GM03348 (cell line): ENCODE measurements at places on chromosomes 5 and 9.

DNA sequence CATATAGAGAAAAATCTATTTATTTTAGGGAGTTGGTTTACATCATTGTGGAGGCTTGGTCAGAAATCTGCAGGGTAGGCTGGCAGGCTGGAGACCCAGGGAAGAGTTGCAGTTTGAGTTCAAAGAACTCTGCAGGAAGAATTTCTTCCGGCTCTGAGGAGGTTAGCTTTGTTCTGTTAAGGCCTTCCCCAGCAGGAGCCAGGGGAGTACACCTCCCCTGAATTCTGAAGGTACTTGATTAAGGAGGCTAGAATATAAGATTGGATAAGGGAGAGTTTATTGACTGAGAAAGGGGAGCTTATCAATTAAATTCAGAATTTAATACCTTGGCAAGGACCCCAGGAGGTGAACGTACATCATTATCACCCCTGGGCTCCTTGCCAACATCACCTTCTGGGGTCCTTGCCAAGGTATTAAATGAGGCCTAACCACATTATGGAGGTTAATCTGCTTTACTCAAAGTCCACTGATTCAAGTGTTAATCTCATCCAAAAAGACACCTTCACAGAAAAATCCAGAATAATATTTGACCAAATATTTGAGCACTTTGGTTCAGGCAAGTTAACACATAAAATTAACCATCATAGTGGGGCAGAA lies 351.7 kb downstream of the CWC27 start:
- DNase-seq: no peak

DNA sequence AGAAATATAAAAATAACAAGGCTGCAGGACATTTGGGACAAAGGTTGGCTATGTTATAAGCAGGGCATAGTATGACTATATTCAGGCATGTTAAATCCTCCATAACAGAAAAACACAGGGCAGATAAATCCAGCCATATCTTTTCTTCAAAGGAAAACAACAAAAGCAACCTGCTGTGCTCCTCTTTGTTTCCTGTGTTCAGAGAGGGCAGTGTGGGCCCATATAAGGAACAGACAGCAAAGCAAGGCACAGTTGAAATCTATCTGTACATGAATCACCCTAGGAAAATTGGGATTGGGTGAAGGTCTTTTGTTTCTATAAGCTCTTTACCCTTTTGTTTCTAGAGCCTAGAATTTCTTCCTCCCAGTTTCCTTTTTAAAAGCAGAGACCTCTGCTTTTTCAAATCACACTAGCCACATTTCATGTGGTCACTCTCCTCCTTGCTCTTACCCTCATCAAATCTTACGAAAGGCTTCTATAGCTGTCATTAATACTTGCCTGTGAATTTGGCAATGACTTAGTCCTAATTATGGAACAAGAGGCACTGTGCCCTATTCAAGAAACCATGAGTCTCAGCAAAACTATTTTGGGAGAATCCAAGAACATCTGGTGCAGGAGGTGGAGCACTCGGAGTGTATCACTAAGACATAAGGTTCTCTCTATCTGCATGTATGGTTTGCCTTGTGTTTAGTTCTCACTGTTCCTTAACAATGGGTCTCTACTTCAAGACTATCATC lies 1.8 kb downstream of the GZMA start:
- DNase-seq: peak; percentile 44

DNA sequence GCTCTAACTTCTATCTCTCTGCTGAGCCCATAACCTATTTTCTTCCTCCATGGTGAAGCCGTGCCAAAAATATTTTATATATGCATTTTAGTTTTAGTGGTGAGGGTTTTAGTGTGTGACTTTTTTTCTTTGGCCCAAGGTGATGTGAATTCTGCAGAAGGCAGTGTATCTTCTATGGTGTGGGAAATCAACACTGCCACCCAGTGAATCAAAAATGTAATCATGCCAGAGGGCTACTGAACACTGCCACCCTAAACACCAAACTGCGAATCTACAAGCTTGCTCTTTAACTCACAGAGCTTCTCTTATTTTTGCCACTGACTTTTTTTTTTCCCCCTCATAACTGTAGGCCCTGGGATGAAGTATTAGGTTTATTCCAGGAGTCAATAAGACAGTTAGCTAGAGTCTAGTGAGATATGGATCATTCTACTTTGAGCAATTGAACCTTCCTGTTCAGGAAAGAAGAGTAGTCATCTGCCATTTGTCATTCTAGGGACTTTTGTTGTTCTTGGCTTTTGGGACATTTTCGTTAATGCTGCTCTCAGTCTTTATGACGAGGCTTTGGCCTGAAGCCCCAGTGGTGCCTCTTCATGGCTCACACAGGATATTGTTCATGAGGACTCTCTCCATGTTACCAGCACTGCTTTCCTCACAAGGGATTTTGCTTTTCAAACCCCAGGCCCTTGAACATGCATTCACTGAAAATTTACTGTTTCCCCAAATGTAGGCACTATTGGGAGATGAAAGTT lies 53.1 kb downstream of the C7 start:
- no peak for DNase-seq

GRCh38 chr9:93452710-93453046 lies 703 bp downstream of the FAM120AOS start:
- peak; percentile 8 for DNase-seq

GRCh38 chr5:111083323-111083722 lies 8.8 kb upstream of the WDR36 start:
- DNase-seq: no peak

GRCh38 chr9:108259917-108260675 lies 595.7 kb downstream of the ACTL7B start:
- DNase-seq: no peak

DNA sequence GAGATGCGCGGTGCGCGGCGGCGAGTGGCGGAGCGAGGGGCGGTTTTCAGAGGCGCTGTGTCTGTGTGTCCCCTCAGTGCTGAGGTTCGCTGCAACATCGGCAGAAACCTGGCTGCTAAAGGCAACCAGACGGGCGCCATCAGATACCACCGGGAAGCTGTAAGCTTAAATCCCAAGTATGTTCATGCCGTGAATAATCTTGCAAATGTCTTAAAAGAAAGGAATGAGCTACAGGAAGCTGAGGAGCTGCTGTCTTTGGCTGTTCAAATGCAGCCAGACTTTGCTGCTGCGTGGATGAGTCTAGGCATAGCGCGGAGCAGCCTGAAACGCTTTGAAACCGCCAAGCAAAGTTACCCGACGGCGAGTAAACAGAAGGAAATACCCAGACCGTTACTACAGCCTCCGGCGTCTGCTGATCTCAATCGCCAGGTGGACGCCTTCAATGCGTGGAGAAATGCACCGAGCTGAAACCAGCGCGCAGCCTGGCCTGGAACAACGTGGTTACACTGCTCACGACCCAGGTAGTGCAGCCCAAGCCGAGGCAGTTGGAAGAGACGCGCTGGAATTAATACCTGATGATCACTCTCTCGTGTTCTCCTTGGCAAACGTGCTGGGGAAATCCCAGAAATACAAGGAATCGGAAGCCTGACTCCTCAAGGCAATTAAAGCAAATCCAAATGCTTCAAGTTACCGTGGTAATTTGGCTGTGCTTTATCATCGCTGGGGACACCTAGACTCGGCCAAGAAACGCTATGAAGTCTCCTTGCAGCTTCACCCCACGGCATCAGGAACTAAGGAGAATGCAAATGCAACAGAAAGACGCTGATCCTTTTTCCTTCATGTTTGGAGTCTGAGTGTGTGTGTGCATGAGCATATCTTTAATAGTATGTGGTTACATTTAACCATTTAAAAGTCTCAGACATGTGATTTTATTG lies 15.9 kb downstream of the OR2V1 start:
- DNase-seq: peak; percentile 48

DNA sequence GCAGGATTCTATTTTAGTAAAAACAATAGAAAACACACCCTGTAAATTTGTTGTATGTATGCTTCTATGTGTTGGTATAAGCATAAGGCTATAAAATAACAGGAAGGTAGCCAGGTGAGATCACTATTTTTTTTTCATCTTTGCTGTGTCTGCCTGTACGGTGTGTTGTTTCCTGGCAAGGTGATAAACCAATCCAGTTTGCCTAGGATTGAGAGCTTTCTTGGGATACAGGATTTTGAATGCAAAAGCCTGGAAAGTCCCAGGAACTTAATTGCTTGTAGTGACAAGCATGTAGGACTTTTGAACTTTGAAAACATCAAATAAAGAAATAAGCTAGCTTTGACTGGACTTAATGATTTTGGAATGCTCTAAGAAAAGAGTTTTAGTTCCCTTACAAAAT lies 83.3 kb upstream of the RORB start:
- DNase-seq: no peak

- DNase-seq: peak; percentile 83
These were observed 59.0 kb upstream of the KLF4 start for GRCh38 chr9:107548298-107549142.
